Peyer's patch (tissue), 4 donors: ENCODE measurements at places on chromosomes 3 and 15.
A peak's percentile ranks its signal among the peaks of the same experiment; 100 is the strongest.

DNA sequence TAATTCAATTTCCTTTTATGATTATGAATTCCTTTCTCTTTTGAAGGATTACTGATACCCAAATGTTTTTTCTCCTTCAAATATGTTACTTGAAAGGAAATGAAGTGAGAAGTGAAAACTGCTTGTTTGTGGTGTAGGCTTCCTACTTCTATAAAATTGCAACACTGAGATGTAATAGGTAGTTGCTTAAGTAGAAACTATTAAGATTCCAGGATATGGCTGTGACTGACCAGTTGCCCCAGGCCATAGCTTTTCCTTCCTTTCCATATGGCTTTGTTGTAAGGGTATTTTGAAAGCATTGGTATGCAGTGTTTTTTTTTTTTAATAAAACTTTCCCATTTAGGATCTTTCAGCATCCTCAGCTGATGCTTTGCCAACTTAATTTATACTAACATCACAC lies 28.5 kb downstream of the DNAJC13 start:
- DNase-seq, result no peak

DNA sequence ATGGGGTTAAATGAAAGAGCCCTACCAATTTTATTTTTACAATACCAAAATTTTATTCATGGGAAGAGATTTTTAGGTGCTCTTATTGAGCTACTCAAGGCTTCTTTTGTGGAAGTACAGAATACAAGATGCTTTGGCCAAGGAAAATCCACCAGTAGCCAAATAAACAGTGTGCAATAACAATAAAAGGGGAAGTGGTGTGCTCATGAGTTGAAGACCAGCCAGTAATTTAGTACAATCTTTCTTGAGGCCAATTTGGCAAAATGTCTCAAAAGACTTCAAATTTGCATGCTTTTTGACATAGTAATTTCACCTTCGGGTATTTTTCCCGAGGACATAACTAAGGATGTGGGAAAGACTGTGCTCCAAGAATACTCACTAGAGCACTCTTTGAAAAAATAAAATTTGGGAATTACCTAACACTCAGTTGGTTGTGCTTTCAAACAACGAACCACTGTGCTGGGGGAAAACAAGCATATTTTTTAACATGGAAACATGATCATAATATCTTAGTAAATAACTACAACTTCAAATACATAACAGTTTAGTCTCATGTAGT lies 294.0 kb downstream of the DIPK2A start:
- no peak for DNase-seq

DNA sequence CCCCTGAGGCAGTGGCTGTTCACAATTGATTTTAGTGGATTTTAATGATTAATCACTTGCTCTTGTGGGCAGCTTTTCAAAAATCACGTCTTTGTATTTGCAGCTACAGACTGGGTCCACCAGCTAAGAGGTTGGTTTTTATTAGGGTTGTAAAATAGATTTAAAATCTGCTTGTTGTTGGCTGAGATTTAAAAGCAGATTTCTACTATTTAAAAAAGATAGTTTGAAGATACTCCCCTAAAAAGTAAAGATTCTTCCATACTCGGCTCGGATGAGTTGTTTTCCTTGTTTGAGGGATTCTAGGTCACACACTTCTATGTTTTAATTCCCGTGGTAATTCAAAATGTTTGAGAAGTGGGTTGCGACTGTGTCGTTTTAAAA lies 1.7 kb downstream of the KLHL24 start:
- no peak for DNase-seq

GRCh38 chr3:158093526-158093925 lies 12.7 kb downstream of the SHOX2 start:
- DNase-seq, result no peak

- DNase-seq, result no peak
Observed at GRCh38 chr3:186315581-186316354, 46.3 kb downstream of the DGKG start.

DNA sequence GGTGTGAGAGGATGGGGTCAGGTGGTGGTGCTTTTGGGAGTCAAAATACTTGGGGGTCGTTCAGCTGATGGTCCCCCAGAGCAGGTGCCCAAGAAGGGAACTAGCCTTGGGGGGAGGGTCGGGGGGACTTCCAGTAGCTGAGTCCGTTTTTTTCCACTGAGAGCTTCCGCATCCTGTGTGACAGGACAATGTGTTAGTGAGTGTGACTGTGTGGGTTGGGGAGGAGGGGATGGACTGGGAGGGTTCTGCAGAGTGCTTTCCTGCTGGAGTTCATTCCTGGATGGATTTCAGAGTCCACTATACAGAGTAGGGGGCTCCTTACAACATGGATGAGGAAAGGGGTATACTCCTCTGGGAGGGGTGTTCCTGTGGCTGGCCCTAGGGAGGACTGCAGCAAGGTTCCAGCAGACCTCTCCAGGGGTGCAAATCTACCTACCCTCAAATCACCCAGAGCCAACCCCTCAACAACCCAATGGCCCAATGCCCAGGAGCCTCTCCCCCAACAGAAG lies 601 bp upstream of the HYAL2 start:
- no peak for DNase-seq

DNA sequence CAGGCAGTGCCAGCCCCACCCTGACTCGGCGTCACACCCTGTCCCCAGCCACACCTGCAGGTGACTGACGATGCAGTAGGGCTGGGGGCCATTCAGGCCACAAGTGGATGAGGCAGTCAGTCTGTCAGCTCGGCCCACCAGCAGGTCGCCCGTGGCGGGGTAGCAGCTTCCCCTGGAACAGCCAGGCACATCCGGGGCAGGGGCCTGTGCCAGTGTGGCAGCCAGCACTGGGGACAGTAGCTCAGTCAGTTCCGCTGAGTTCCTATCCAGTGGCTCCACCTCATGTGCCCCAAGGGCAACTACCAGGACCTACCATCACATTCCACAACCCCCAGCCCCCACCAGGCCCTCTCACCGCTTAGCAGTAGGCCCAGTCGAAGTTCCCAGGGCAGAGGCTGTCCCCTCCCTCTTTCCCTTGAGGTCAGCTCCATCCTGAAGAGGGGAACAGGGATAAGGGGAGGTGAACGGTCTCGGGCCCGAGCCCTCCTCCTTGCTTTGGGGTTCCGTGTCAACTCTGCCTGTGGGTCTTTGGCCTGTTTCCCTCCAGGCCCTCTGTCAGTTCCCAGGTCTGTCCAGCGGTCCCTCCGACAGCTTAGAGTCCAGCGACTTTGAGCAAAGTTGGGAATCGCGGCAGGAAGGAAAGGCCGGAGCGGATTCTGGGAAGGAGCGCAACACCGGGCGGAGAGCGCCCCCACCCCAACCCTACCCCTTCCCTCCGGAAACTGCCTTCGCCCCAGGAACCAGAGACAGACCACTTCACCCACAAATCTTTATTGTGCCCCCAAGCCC lies at the start of gene LAMB2:
LAMB2 (minus strand) TSS at position 614 of the 789 bp plus-strand sequence; CDS start at position 431, 183 bp downstream.
- DNase-seq, result peak; percentile 83

GRCh38 chr3:181290941-181291340 lies 301.4 kb upstream of the DNAJC19 start:
- DNase-seq, result no peak

DNA sequence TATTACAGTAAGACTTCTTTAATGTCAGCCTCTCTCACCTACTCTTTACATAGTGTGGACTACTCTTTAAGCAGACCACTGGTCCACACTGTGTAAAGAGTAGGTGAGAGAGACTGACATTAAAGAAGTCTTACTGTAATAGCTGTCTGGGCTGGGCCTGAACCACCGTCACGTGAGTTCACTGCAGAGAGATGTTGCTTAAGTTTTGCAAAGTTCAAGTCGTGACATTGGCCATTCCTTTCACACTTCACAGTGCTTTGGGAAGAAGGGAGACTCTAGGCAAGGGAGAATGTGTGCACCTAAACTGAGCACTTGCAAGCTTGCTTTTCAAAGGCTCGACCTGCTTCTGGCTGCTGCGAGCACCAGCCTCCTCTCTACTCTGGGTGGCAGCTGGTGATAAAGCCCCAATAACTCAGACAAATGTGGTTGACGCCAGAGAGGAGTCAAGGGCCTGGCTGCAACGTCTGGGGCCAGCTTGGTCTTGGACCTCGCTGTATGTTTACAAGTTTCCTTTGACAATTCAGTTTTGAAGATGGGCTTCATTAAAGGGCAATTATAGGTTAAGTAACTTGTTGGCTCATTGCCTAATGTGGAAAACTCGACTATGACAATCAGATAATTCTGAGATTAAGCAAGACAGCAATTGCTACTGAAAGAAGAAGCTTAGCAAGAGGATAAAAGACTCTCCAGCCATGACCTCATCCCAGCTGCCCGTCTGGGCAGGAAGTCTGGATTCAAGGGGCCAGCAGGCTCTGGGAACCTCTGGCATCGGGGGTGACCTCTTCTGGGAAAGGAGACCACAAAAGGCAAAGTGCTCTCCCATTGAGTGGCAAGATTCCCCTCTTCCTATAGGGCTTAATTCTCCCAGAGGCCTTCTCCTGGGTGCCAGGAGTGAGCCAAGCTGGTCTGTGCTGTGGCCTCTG lies 242.1 kb upstream of the TLE3 start:
- DNase-seq, result no peak

GRCh38 chr15:40289140-40289775 lies 6.4 kb upstream of the ANKRD63 start:
- DNase-seq, result no peak

GRCh38 chr15:26132811-26133210 lies 269.7 kb upstream of the ATP10A start:
- DNase-seq, result no peak

GRCh38 chr3:182357928-182358327 lies 435.4 kb upstream of the ATP11B start:
- no peak for DNase-seq

- DNase-seq, result no peak
Observed at GRCh38 chr15:43966646-43967045, 139.8 kb downstream of the WDR76 start.
